Fibroblast of lung (primary cell): ENCODE measurements at places on chromosomes 4 and X. TPM values are rescaled to one million over a fixed set of nuclear protein-coding genes. Genes with fewer than 3 reads are reported as not detected.

DNA sequence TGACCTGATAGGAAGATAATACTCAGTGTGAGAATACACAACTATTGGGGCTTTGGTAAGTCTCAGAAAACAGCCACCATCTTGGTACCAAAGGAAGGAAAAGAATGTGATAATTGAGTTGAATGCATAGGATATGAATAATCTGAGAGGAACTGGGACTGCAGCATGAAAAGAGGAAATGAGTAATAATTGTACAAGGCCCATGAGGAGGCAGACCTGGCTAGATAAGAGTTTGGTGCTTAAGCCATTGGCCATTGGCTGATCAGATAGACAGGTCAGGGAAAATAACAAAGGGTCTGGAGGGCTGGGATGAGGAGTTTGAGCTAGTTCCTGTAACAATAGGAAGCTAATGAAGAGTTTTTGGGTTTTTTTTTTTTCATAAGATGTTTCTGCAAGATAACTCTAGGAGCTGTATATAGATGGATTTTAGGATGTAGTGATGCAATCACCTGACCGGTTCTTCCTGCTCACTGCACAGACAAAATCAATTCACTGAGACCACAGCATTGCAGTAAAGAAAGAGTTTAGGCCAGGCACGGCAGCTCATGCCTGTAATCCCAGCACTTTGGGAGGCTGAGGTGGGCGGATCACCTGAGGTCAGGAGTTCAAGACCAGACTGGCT, 5.3 kb upstream of the TRMT2B start:
- peak; percentile 66 for DNase-seq

DNA sequence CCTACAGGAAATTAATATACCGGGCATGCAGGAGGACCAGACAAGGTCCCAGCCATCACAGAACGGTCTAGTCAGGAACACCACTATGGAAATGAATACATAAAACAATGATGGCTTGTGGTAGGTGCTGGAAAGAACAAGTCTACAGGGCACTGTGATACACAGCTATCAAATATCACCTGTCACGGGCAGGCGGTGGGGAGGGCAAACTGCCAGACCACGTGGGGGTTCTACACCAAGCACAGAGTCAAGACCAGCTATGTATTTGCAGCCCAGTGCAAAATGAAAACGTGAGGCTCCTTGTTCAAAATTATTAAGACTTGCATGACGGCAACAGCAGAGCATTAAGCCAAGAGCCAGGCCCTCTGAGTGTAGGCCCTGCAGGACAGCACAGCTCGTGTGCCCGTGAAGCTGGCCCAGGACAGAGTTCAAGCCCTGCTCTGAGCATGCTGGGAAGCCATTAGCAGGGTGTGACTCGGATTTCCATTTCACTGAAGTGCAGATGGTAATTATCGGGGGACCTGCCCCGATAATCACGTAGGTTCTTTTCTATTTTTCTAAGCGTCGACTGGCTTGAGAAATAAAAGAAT, 83.6 kb downstream of the JAKMIP1 start:
- DNase-seq, result no peak

GRCh38 chr4:38144031-38144430, 183.8 kb downstream of the PTTG2 start:
- DNase-seq, result no peak

GRCh38 chrX:132822634-132823012, 135.8 kb downstream of the HS6ST2 start:
- DNase-seq, result no peak

GRCh38 chr4:107757864-107758476, 37.9 kb upstream of the PAPSS1 start:
- peak; percentile 33 for DNase-seq

DNA sequence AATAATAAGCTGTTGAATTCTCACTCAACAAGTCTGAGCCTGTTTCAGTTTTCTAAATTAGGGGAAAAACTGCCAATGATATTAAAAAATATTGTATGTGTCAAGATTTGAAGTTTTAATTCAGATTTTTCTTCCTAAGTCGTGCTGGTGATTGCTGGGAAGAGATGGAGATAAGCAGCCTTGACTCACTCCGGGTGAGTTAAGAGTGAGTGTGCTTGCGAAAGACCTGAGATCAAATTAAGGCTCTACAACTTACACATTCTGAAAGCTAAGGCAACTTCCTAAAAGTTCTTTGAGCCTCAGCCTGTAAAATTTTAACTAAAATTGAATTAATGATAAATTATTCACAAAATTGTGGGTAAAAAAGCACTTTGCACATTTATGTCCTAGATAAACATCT, 1441.2 kb downstream of the PCDH7 start:
- DNase-seq, result peak; percentile 58

The PCDH7 gene
- total RNA-seq, result 2.3 and 9.0 TPM in 2 replicates

GRCh38 chrX:53223068-53223693, 1.8 kb downstream of the KDM5C start:
- DNase-seq, result no peak

DNA sequence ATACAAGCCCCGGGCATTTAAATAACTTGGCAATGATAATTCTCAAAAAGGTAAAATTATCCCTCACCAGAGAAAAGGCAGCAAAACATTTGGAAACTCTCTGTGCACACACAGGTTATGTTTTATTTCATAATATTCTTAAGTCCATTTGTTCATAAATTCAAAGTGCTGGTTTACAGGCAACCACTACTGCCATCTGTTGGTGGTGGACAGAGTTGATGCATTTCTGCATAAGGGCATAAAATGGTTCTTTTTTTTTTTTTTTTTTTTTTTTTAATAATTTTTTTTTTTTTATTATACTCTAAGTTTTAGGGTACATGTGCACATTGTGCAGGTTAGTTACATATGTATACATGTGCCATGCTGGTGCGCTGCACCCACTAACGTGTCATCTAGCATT, 31.5 kb upstream of the IL21 start:
- DNase-seq, result peak; percentile 87

The GABRE gene
- 3.8 and 23.1 TPM in 2 replicates for total RNA-seq

The HSD17B10 gene
- 41.6 and 46.0 TPM in 2 replicates for total RNA-seq

The TEX13B gene
- total RNA-seq, result not detected in 2 replicates

GRCh38 chrX:2388669-2389068, 112.1 kb downstream of the DHRSX start:
- DNase-seq, result no peak

- no peak for DNase-seq
Measured at GRCh38 chr4:152892974-152893373, 43.1 kb upstream of the FHDC1 start.

The SPIN2A gene
- total RNA-seq, result 0.50 and 0.51 TPM in 2 replicates

- DNase-seq, result no peak
Measured at GRCh38 chrX:129629837-129630236, 24.9 kb downstream of the APLN start.

- DNase-seq, result peak; percentile 49
Measured at GRCh38 chr4:56468097-56468422, 643 bp downstream of the SRP72 start.

The UBE2K gene
- 12.8 and 15.0 TPM in 2 replicates for total RNA-seq

DNA sequence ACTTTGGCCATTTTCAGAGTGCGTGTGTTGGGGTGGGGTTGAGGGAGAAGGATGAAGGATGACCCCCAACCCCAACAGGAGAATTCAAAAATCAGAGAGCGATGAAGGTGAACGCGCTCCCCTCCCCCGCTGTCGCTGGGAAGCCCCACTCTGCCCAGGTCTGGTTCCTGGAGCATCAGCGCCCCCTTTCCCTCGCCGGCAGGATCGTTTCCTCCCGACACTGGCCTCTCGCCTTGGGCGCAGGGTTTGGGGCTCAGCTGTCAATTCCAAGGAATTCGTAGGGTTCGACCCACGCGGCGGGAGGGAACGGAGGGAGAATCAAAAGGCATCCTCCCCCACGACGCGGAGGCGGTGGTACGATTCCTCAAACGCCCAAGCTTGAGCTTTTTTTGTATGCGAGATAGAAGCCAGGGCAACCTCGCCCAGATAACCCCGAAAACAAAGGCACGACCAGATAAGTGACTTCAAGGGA, 1.0 kb upstream of the PDGFRA start:
- DNase-seq, result peak; percentile 82

The ZNF157 gene
- 0.17 and 0.26 TPM in 2 replicates for total RNA-seq

The RAB41 gene
- not detected in 2 replicates for total RNA-seq

DNA sequence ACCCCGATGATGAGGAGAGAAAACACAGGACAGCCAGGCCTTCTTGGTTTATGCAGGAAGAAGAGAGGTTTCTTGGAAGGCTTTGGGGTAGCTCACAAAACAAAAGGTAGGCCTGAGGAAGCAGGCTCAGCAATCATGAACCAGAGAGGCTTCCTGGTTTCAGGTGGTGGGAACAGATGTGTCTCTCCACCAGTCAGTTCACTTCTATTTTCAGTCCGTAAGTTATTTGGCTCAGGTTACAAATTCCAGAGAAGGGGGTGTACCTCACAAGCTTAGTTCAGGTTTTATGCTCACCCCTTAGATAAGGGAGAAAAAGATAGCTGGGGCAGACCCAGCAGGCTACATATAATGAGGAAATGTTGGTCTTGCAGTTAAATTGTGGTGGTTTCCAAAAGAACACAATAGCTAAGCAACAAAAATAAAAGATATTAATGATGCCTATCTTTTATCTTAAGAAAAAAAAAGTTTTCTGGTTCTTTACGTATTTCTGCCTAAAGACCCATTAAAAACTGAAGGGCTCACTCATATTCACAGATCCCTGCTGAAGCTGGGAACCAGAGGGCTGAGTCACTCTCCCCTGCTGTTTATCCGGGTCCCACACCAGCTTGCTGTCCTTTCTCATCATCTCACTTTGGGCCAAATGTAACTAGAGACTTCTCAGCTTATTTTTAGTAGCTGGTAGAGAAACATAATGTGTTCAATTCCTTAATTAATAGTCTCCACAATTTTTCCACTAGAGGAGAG, 177.0 kb downstream of the CAMK2D start:
- DNase-seq, result peak; percentile 84

GRCh38 chr4:56050625-56051024, 101.9 kb downstream of the CEP135 start:
- no peak for DNase-seq

DNA sequence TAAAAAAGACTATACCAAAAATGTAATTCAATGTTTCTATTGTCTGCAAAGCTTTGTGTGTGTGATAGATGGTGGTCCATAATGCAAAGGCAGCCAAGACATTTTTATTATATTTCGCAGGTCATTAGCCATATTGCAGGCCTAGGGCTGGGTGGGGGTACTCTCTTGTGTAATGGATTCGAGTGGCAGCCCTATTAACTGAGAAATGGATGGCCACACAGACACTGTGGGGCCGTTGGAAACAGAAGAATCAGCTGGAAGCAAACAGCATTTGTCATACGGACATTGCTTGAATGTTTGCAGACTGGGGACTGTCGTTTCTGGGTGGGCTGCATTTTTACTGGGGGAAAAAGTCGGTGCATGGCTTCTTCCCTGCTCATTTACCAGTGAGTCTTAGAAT, 101.4 kb downstream of the GPR143 start:
- DNase-seq, result no peak
